ENCODE measurements at places on chromosomes 3 and 15.

- DNase-seq: no peak
These were observed 7.2 kb downstream of the LIPC start for GRCh38 chr15:58438956-58439355.

GRCh38 chr3:188476935-188477334 is 323.0 kb downstream of the LPP start:
- no peak for DNase-seq

- DNase-seq: peak; percentile 82
These were observed 63.9 kb upstream of the FAM98B start for GRCh38 chr15:38389924-38390542.

- DNase-seq: no peak
These were observed 35.7 kb downstream of the SSUH2 start for GRCh38 chr3:8608791-8609467.

- no peak for DNase-seq
These were observed 12.5 kb upstream of the IL16 start for GRCh38 chr15:81184188-81184587.

- peak; percentile 73 for DNase-seq
These were observed 2.1 kb downstream of the RAB43 start for GRCh38 chr3:129119365-129120100.

DNA sequence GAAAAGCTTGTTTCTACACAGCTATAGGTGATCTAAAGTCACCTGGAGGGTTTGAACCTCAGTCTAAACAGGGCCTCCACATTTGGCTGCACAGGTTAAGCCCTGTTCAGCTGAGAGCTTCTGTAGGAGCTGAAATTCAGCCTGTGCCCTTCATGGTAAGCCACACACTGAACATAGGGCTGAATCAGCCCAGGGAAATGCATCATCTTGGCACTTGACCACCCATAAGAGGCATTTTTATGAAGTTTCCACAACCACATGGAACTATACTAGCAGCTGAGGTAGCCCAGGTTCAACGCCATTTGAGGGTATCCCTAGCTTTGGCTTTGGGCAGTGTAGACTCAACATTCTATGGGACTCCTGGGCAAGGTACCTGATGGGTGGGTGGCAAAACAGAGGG is 126.8 kb downstream of the FAM174B start:
- no peak for DNase-seq

- no peak for DNase-seq
These were observed 22.2 kb downstream of the LSM3 start for GRCh38 chr3:14200841-14201240.

- no peak for DNase-seq
These were observed 1.4 kb downstream of the MAPK6 start for GRCh38 chr15:52020221-52021085.

GRCh38 chr3:101675709-101676215 is 1.2 kb downstream of the ZBTB11 start:
- DNase-seq: peak; percentile 76

GRCh38 chr3:127445581-127446343 is 144.8 kb downstream of the TPRA1 start:
- peak; percentile 47 for DNase-seq

GRCh38 chr3:193677734-193678133 is 84.7 kb downstream of the OPA1 start:
- no peak for DNase-seq

DNA sequence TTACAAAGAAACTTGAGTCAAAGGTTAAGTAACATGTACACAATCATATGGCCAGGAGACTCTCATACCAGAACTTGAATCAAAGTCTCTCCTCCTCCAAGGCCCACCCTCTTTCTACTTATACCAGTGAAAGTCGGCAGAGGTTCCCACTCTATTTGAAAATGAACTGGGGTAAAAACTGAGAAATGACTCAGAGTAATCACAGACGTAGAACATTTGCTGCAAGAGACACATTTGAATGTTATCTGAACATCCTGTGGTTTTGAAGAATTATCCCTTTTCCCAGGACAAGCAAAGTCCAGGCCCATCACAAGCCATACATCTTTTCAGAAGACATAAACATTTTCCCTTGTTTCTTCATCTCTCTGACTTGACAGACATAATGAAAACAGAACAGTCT is 55.8 kb downstream of the SHOX2 start:
- DNase-seq: no peak

DNA sequence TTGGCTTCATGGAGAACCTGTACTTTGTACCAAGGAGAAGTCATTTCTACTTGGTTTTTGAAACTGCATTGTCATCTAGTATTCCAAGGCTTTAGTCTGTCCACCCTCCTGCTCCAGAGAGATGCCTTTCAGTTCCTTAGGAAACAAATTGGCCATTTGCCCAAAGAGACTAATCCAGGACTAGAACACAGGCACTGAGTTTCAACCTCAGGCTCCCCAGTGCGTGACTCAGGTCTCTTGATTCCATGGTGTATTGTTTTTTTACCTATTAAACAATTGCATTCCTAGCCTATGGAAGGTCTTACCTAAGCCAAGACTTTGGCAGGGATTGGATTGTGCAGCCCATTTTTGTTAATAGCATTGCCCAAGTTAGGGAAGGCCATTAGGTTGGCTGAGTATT is 214.8 kb upstream of the CTDSPL start:
- no peak for DNase-seq

DNA sequence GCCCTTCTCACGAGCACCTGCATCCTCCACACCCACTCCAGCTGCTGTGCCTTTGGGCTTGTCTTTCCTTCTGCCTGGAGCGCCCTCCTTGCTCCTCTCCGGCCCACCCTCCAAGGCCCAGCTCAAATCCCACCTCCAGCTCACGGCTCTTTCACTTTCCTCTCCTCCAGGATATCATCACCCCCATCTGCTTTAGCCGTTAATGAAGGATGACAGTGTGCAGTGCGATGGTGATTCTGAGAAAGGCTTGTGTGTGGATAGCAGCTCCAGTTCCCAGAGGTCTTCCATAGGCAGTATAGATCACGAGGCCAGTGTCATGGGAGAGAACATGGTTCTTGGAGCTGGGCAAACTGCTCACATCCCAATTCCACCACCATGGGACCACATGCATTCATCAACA is 237.4 kb downstream of the TLE3 start:
- DNase-seq: no peak

DNA sequence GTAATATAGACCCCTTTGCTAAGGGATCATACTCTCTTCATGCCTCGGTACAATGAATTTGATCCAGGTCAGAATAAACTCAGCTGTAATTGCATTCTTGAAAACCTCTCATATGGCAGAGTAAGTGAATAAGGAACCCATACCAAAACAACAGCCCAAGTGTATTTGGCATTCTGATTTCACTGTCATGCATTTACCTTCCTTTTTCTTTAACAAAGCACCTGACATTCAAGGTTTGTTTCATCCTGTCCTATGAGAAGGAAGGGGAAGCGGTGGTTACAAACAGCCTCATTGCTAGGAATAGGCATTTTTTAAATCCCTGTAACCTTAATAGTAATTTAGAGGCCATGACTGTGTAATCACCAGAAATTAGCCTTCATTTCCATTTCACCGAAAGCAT is 97.1 kb downstream of the LSAMP start:
- DNase-seq: no peak

DNA sequence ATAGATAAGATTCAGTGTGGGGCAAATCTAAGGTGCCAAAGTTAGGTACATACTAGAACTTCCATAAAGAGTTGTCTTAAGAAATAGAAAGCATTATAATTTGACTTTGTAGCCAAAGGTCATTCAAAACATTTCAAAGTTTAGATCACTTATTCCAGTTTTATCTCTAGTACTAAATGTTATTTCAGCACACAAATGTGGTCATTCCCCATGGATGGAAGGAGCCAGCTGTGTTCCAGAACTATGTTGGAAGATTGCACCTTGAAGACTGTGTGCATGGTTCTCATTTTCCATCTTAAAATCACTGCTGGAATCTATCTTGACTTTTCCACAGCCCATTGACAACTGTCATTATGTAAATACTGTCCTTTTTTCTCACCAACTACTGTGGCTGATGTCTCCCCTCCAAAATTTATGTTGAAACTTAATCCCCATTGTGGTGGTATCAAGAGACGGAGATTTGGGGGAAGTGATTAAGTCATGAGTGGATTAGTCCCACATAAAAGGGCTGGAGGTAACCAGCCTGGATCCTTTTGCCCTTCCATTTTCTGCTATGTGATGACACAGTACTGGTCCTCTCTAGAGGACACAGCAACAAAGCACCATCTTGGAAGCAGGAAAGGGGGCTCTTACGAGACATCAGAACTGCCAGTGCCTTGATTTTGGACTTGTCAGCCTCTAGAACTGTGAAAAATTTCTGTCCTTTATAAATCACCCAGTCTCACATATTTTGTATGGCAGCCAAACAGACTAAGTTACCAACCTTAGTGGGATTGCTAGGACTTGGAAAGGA is 24.0 kb downstream of the TGFBR2 start:
- no peak for DNase-seq

- no peak for DNase-seq
These were observed 90.1 kb downstream of the SATB1 start for GRCh38 chr3:18334837-18335601.

DNA sequence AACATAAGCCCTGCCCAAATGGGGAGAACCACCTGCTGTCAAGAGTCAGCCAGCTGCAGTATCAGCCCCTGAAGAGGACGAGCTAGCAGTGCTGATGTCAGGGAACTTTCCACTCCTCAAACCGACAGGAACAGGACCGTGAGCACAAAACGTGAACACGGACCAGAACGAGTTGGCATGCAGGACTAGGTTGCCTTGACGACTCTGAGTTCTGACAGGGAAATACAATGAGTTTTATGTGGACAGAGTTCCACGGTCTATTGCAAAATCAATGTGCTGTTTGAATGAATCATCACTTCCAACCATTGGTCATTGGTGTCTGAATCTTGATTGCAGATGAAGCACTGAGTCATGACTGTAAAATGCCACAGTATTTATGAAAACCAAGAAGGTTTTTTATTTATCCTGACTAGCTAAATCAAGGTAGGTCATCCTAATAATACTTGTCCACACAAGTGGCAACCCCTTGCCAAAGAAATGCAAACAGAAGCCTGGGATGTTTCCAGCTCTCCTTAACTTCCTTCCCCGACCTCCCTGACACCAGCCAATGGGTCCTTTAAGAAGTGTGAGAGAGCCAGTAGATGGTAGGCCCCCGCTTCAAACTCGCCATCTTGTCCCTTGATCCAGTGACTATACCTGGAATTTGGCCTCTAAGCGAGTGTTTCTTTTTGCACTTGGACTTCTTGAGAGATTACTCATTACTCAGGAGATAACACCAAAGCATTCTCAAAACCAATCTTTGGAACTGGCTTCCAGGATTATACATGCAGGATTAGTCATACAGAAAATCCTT is 119.6 kb downstream of the ASB7 start:
- no peak for DNase-seq

- no peak for DNase-seq
These were observed 81.5 kb downstream of the TJP1 start for GRCh38 chr15:29740692-29741311.

GRCh38 chr3:126130081-126130855 is 46.3 kb upstream of the SLC41A3 start:
- peak; percentile 60 for DNase-seq

GRCh38 chr15:40334941-40335795 is 5.6 kb downstream of the CCDC9B start:
- no peak for DNase-seq

DNA sequence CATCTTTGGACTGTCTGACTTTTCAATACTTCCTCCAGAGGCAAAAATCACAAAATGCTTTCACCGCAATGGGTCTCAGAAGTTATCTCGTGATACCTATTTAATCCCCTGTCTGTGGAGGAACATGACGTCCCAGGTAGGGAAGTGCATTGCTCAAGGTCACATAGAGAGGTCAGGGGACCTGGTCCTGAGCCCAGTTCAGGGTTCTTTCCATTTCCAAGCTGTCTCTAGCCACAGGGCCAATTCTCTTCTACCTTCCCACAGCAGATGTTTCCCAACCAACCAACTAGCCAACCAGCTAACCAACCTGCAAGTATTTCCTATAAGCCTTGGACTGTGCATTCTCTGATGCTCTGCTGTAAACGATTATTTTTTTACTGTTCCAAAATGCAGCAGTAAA is 122.2 kb upstream of the DLG1 start:
- DNase-seq: no peak

GRCh38 chr3:137866933-137867332 is 102.8 kb downstream of the SOX14 start:
- DNase-seq: no peak

GRCh38 chr3:54176106-54176505 is 53.8 kb downstream of the CACNA2D3 start:
- no peak for DNase-seq

- DNase-seq: no peak
These were observed 82.9 kb downstream of the SCN11A start for GRCh38 chr3:38968891-38969290.

DNA sequence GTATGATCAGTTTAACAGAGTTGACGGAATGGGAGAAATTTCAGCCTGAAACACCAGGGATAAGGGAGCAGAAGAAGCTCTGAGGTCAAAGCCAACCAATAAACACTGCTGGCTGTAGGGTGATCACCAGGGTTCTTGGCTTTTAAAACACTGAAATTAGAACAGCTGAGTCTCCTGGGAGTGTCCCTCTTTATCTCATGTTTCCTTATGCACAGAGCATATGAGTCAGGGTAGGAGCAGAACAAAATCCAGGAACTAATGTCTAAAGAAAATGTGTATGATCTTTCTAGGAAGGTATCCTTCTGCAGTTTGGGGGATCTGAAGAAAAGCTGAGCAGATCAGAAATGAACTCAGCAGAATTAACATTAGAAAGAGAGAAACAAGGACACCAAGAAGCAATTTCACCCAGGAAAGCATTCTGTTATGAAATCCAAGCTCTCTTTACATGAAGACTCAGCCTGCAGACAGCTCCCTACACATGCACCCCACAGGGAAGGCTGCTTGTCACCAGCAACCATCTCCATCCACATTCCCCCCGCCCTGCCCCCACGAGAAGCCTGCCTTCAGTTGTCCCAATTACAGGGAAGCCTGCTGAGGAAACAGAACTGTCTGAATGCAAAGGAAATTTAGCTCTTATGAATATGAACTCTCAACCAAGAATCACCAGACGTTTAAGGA is 469.7 kb downstream of the PDCD6IP start:
- no peak for DNase-seq

DNA sequence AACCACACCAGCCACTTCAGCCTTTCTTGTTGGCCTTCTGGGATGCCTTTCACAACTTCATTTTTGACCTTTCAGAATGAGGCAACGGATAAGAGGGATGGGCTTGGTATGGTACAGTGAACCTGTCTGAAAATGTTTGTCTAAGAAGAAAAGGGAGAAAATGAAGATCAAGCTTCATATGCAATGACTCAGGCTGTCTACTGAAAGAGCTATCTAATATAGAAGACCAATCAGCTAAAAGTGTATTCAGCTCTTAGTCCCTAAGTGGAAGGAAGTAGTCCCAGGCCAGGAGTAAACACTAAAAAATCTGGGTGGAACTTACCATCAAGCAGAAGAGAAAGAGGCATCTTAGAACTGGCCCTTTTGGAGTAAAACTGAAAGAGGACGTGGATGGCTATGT is 12.2 kb upstream of the UPK1B start:
- no peak for DNase-seq

GRCh38 chr3:49238274-49239127 is 38.5 kb downstream of the C3orf62 start:
- DNase-seq: no peak

- DNase-seq: no peak
These were observed 803.4 kb downstream of the TUSC7 start for GRCh38 chr3:117512975-117513374.

Data from activated effector memory CD4-positive, alpha-beta T cell treated with anti-CD3 and anti-CD28 coated beads, Interleukin-2, amount 50 U/mL, for 16 hours (primary cell).